ENCODE measurements at places on chromosomes 12 and 14. TPM values are rescaled to one million over a fixed set of nuclear protein-coding genes. Genes with fewer than 3 reads are reported as not detected.

ATL1 gene
- 7.2 TPM for total RNA-seq

DNA sequence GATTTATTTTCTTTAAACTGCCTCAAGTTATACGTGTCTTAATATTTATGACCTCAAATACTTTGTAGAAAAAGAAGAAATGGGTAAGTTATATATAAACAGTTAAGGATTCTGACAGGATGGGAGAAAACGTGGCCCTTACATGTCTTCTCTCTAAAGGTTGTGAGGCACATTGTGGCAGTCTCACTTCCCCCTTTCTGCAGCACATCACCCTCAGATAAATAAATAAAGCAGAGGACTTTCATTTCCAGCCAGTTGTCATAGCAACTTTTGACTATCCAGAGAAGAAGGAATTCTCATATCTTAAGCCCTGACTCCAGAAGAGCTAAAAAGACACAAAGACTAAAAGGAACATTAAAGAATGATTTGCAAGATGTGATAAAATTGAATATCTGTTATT is 28.8 kb upstream of the CEP83 start:
- peak; percentile 1 for DNase-seq

DNA sequence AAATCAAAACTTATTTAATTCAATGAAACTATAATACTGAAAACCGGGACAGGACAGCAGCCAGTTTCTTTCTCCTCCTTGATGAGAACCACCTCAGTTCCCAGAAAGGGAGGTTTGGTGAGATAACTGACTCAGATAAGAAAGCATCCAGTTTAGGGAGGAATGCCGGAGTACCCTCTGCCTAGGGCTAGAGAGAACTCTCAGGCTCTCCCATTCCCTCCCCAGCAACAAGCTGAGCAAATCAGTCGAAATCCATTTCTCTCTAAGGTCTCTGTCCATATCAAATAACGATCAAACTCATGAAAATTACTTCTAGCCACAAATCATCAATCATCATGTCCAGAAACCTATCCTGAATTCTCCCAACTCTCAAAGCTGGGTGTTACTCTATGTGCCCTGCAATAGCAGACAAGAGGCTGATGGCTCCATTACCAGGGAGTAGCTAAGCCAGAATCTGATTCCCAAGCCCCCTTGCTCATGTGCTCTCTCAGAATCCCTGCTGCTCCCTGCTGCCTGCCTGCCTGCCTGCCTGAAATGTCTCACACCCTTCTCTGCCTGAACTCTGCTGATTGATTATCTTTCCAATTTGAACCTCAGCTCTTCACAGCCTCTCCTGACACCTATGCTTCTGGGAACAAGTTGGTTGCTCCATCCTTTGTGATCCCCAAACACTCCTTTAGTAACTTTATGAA is 49.4 kb downstream of the SLC25A47 start:
- DNase-seq: no peak

GRCh38 chr14:72075649-72076334 is 143.6 kb downstream of the RGS6 start:
- DNase-seq: no peak

FOXA1 gene
- total RNA-seq: 15.9 TPM

DNA sequence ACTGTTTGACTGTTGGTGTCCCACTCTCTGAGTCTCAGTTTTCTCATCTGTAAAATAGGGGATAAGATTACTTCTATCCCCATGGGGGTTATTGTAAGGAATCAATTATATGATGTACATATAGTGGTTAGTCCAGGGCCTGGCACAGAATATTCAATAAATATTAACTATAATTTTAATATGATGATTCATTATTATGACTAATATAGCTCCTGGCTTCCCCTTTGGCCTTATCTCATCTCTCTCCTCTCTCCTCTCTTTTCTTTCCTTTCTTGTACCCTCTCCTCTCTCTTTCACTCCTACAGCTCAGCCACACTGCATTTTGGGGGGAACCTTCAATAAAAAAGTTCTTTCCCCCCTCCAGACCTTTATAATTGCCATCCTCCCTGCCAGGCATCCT is 21.1 kb downstream of the TMEM233 start:
- DNase-seq: no peak

TCL1B gene
- total RNA-seq: not detected

PRR4 gene
- total RNA-seq: 19.3 TPM

DNA sequence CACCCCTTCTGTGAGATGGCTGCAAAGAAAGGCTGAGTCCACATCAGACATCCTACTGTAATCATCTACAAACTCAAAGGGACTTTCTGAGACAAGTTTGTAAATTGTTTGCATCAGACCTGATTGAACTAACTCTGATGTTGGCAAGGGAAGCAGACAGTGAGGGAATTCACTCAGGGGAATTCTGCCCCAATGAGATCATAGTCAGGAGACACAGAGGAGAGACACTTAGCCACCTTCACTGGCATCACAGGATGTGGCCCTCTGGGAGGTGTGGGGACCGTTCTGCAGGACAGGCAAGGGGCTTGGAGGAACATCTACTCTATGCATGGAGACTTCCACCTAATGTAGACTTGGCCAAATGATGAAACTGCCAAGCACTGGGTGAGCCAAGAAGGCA is 70.7 kb upstream of the DDX11 start:
- no peak for DNase-seq

DNA sequence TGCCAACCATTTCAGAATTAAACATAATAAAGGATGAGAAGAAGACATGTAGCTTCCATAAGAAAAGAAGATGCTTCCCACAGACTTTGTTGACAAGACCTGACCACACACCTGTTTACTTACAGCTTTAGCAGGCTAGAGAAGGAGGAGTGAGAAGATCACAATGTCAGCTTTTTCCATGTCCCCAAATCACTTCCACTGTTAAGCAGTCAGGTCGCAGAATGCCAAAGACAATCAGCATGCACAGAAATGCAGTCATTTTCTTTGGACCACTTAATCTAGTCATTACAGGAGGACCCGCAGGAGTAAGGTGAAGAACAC is 314.9 kb downstream of the SSPN start:
- DNase-seq: no peak

DNA sequence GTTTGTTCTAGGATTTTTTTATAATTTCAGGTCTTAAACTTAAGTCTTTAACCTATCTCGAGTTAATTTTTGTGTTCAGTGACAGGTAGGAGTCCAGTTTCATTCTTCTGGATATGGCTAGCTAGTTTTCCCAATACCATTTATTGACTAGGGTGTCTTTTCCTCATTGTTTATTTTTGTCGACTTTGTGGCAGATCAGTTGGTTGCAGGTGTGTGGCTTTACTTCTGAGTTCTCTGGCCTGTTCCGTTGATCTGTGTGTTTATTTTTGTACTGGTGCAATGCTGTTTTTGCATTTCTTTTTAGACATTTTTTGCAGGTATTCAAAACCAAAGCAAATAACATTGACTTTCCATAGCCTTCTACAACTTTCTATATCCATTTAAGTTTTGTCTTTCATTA is 121.7 kb downstream of the ETNK1 start:
- DNase-seq: no peak

DNA sequence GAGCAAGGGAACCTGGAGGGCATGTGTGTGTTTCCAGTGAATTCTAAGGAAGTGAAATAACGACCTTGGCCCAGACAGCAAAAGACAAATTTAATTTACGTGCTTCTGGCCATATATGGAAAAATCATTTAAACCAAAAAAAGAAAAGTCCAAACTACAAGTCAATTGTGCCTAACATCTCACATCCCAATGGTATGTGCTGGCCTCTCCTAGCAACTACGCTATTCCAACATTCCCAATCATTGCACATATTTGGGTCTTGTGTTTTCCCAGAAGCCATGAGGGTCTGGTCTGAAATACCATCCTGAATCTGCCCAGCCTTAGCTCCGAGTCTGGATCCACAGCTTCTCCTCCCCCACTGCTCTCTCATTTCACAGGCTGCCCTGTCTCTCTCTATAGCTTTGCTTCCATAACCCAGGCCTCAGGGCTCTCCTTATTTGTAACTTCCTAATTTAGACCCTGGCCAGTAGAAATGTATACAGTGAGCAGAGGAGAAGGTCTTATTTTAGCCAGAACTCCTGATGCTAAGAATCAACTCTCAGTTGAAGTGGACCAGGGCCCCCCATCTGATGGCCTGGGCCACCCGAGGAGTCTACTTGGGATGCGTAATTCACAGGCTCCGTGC is 224.6 kb downstream of the ANO2 start:
- peak; percentile 37 for DNase-seq

DNA sequence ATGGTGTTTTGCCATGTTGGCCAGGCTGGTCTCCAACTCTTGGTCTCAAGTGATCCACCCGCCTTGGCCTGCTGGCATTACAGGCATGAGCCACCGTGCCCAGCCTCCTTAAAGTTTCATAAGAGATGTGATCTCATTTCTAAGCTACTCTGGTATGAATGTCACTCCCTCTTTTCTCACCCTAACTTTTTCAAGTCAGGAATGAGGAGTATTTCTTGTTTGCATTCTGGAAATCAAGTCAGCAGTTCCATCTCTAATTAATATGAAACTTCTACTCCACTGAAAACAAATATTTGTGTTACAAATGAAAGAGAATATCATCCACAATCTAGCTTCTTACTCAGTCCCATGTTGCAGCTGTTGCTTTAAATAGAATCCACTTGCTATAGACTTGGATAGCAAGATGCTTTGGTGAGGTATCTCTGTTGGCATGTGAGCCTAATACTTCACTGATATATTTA is 61.3 kb downstream of the ARF6 start:
- peak; percentile 38 for DNase-seq

GRCh38 chr12:52015532-52016041 is 8.8 kb downstream of the TAMALIN start:
- peak; percentile 63 for DNase-seq

DNA sequence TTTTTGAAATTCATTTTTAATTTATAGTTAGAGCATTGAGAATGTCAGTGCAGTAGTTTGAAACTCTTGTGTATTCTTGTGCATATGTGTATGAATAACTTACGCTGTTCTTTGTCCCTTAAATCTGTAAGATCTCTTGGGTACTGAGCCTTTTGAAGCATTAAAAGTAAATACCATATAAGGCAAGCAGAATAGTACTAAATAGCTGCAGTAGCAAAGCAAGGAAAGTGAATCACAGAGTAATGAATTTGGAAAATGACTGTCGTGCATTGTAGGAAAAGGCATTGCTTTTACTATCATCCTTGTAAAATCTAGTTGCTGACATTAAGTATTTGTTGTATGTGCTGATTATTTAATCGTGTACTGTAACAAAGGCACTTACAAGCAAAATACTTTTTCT is 12.1 kb downstream of the CNOT2 start:
- no peak for DNase-seq

CEBPE gene
- not detected for total RNA-seq

GRCh38 chr12:73452672-73453469 is 1084.8 kb upstream of the ATXN7L3B start:
- no peak for DNase-seq

CLEC6A gene
- total RNA-seq: not detected

DNA sequence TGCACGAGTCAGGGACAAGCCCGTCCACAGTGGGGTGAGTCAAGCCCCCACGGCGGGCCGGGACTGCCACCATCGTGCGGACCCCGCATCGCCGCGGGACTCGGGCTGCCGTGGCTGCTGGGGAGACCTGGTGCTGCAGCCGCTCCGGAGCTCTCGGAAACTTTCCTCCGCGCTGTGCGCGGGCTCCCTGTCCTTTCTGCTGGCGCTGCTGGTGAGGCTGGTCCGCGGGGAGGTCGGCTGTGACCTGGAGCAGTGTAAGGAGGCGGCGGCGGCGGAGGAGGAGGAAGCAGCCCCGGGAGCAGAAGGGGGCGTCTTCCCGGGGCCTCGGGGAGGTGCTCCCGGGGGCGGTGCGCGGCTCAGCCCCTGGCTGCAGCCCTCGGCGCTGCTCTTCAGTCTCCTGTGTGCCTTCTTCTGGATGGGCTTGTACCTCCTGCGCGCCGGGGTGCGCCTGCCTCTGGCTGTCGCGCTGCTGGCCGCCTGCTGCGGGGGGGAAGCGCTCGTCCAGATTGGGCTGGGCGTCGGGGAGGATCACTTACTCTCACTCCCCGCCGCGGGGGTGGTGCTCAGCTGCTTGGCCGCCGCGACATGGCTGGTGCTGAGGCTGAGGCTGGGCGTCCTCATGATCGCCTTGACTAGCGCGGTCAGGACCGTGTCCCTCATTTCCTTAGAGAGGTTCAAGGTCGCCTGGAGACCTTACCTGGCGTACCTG is 1.1 kb downstream of the PDE3A start:
- peak; percentile 86 for DNase-seq

- DNase-seq: no peak
Measured at GRCh38 chr12:109831929-109832328, 1.3 kb downstream of the TRPV4 start.

DNA sequence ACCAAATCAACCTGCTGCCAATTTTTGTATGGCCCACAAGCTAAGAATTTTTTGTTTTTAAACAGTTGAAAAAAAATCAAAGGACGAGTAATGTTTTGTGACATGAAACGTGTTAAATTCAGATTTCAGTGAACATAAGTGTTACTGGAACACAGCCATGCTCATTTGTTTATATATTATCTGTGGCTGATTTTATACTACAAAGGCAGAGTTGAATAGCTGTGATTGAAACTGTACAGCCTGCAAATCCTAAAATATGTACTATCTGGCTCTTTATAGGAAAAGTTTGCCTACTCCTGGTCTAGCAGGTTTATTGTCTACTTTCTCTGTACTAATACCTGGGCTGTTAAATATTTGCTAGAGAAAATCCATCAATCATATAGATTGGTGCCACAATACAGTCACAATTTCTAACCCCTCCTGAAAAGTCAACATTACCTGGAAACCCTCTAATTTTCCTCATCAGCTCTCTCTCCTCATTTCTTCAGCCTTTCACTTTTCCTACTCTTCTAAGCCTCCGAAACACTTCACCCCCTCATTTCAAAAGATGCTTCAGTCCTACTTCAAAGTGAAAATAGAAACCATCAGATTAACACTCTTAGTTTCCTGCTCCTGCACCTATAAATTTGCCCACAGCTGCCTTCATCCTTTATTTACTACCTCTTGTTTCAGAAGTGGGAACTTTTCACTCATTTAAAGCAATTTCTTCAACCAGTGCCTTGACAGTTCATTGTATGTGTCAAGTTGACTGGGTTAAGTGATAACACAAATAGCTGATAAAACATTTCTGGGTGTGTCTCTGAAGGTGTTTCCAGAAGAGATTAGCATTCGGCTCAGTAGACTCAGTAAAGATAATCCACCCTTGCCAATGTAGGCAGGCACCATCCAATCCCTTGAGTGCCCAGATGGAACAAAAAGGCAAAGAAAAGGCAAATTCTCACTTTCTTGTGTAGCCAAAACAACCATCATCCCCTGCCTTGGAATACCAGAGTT is 18.0 kb upstream of the C2CD5 start:
- DNase-seq: no peak

DNA sequence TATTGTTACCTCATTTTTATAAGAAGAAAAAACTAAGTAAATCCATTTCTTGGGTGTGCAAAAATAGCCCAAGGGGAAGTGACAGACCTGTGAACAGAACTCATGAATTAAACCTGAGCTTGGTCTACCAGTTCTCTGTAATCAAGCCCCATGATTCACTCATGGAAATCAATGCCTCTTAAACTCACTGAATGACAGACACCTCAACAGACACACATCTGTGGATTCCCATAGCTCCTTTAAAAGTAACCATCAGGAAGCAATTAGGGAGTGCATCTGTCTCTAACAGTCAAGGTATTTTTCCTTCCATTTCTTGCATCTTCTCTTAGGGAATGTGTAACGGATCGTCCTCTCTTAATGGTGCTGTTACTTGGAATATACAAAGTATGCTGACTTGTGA is 215.0 kb upstream of the EEA1 start:
- peak; percentile 50 for DNase-seq

- DNase-seq: no peak
Measured at GRCh38 chr12:42903736-42904135, 314.2 kb upstream of the PRICKLE1 start.

- DNase-seq: no peak
Measured at GRCh38 chr12:107331912-107332311, 238.6 kb upstream of the CRY1 start.

- DNase-seq: no peak
Measured at GRCh38 chr12:122749569-122750332, 2.9 kb upstream of the DENR start.

SLCO1B1 gene
- total RNA-seq: not detected

KCNK13 gene
- 1.0 TPM for total RNA-seq
